Muscle of leg (tissue), 16 donors: ENCODE measurements at places on chromosomes 13 and 19. TPM values are rescaled to one million over a fixed set of nuclear protein-coding genes. Genes with fewer than 3 reads are reported as not detected.
A peak's percentile ranks its signal among the peaks of the same experiment; 100 is the strongest.

MPND gene
- total RNA-seq = 4.8 TPM

TEKTIP1 gene
- 0.49 TPM for total RNA-seq

C19orf38 gene
- total RNA-seq = 5.6 TPM

C5AR1 gene
- total RNA-seq = 0.53 TPM

GRCh38 chr13:26300140-26300539 is 46.2 kb downstream of the CDK8 start:
- no peak overlapping the region for H3K27ac ChIP-seq
- DNase-seq = no peak
- H3K4me3 ChIP-seq = no peak overlapping the region
- no peaks in the 10 kb centered on the region for H3K4me1 ChIP-seq
- no peaks in the 10 kb centered on the region for H3K36me3 ChIP-seq

- H3K36me3 ChIP-seq = peaks cover 46% of the 10 kb centered on the region
- H3K27ac ChIP-seq = no peak overlapping the region
- H3K27me3 ChIP-seq = no peaks in the 10 kb centered on the region
- no peak for DNase-seq
- H3K4me3 ChIP-seq = no peak overlapping the region
These were observed 17.9 kb downstream of the MLLT1 start for GRCh38 chr19:6261883-6262282.

DNA sequence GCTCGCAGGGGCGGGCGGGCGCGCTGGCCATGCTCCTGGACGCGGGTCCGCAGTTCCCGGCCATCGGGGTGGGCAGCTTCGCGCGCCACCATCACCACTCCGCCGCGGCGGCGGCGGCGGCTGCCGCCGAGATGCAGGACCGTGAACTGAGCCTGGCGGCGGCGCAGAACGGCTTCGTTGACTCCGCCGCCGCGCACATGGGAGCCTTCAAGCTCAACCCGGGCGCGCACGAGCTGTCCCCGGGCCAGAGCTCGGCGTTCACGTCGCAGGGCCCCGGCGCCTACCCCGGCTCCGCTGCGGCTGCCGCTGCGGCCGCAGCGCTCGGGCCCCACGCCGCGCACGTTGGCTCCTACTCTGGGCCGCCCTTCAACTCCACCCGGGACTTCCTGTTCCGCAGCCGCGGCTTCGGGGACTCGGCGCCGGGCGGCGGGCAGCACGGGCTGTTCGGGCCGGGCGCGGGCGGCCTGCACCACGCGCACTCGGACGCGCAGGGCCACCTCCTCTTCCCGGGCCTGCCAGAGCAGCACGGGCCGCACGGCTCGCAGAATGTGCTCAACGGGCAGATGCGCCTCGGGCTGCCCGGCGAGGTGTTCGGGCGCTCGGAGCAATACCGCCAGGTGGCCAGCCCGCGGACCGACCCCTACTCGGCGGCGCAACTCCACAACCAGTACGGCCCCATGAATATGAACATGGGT is 599 bp downstream of the ZIC2 start:
- no peak overlapping the region for H3K4me3 ChIP-seq
- H3K27ac ChIP-seq = no peak overlapping the region
- peaks cover 30% of the 10 kb centered on the region for H3K4me1 ChIP-seq
- no peak for DNase-seq
- peaks cover 88% of the 10 kb centered on the region for H3K27me3 ChIP-seq

DNA sequence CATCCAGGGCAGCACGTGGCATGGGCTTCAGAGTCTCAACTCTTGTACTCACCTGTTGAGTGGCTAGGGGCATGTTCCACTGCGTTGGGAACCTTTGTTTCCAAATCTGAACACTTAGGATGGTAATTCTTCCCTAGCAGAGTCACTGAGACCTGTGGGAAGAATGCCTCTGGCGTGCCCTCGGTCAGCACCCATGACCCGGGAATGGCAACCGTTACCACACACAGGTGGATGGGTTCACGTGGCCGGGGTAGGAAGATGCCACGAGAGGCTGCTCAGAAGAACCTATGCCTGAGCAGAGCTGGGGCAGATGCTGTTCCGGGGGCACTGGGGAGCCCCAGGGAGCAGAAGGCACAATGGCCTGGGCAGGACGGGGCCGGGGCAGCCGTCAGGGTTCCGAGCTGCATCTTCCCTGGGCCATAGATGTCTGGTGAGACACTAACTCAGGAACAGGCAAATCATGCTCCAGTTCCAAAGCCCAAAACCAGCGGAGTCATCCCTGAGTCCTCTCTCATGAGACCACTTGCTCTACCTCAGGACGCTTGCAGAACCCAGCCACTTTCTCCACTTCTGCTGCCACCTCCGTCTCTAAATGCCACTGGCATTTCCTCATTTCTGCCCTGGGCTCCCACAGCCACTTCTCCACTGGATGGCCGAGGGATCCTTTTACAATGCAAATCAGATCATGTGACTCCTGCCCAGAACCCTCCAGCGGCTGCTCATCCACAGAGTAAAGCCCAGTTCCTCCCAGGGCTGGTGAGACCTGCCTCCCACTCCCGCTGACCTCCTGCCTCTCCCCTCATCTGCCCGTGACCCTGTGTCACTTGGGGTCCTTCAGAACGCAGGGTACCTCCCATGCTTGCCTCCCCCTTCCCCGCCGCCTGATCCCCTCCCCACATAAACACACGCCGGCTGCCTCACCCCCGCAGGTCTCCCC is 36.7 kb downstream of the FAM124A start:
- no peak overlapping the region for H3K27ac ChIP-seq
- H3K36me3 ChIP-seq = no peaks in the 10 kb centered on the region
- H3K27me3 ChIP-seq = no peaks in the 10 kb centered on the region

- no peak overlapping the region for H3K27ac ChIP-seq
- no peak for DNase-seq
- H3K36me3 ChIP-seq = no peaks in the 10 kb centered on the region
- H3K4me3 ChIP-seq = no peak overlapping the region
These were observed 31.2 kb downstream of the SPRYD7 start for GRCh38 chr13:49904729-49905456.

GRCh38 chr19:29263305-29264135 is 50.6 kb upstream of the UQCRFS1 start:
- DNase-seq = peak; percentile 78
- no peaks in the 10 kb centered on the region for H3K36me3 ChIP-seq
- H3K4me1 ChIP-seq = peaks cover 25% of the 10 kb centered on the region
- H3K27ac ChIP-seq = peak overlapping the region; percentile 62
- peaks cover 4% of the 10 kb centered on the region for H3K27me3 ChIP-seq

DNA sequence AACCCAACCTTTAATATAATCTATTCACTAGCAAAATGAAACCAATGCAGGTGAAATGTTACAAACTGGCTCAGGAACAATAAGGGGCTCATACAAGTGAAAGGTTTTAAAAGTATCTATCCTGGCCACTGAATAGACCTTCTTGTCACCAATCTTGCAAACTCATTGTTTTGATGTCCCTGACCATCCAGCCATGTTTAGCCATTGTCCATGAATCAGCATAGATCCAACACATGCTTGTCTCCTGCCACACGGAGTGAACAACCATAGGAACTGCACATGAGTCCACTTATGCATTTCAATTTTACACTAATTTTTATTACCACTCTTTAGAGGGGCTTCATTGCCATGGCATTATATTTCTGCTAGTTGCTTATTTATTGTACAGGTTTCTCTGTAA is 331.4 kb downstream of the GPC5 start:
- H3K27me3 ChIP-seq = no peaks in the 10 kb centered on the region
- H3K4me3 ChIP-seq = no peak overlapping the region
- no peaks in the 10 kb centered on the region for H3K36me3 ChIP-seq
- no peak overlapping the region for H3K27ac ChIP-seq

DNA sequence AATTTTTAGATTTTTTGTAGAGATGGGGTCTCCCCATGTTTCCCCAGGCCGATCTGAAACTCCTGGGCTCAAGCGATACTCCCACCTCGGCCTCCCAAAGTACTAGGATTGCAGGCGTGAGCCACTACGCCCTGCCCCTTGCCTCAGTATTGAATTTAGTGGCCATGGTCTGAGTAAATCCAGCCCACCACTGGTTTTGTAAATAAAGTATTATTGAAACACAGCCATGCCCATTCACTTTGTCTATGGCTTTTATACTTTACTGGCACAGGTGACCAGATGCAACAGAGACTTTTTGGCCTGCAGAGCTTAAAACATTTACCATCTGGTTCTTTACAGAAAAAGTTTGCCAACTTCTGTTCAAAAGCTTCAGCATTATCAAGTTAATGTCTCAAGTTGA is 143.8 kb downstream of the PTPRS start:
- H3K4me1 ChIP-seq = no peaks in the 10 kb centered on the region
- H3K36me3 ChIP-seq = no peaks in the 10 kb centered on the region
- H3K4me3 ChIP-seq = no peak overlapping the region
- H3K27ac ChIP-seq = no peak overlapping the region
- H3K27me3 ChIP-seq = no peaks in the 10 kb centered on the region
- DNase-seq = no peak

- H3K27me3 ChIP-seq = no peaks in the 10 kb centered on the region
- no peaks in the 10 kb centered on the region for H3K4me1 ChIP-seq
- H3K27ac ChIP-seq = no peak overlapping the region
- DNase-seq = peak; percentile 47
- H3K4me3 ChIP-seq = no peak overlapping the region
- no peaks in the 10 kb centered on the region for H3K36me3 ChIP-seq
These were observed 325.8 kb downstream of the LMO7 start for GRCh38 chr13:75961911-75962310.

DNA sequence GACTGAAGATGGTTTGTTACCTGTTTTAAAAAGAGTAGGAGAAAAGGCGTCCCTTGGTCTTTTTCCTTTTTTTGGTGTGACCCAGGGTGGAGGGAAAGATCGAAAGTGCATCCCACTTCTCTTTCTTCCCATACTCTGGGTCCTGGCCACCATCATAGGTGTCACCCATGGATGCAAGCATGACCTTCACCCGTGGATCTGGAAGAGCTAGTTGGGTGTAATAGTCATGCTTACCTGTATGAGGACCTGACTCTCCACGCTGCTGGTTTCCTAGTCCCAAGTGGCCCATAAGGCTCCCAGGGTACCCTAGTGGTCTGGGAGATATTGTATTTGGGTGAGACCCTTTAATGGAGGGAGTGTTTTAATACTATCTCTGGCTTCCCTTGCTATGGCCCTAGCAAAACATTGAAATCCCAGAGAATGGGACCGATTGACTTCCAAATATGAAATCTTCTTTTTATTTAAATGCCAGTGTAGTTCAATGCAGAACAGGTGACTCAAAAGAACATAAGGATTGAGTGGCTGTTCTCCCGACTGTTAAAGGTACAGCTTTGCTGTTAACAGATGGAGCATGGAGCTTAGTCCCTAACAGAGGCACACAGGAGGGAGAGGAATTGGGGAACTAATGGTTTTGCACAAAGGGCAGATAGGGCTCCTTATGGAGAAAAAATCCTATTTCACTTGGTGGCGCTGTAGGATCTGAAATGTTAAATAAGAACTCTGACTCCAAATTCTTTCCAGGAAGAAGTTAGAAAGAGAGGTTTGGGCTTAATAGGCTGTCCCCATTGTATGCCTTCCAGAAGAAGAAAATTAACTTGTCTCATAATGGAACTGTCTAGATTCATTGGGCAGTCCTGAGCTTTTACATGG is 7.0 kb upstream of the ZNF550 start:
- H3K4me1 ChIP-seq = no peaks in the 10 kb centered on the region
- peak; percentile 15 for DNase-seq
- peaks cover 2% of the 10 kb centered on the region for H3K27me3 ChIP-seq
- H3K36me3 ChIP-seq = peaks cover 5% of the 10 kb centered on the region
- no peak overlapping the region for H3K27ac ChIP-seq
